ENCODE measurements at places on chromosomes 2 and 18.

GRCh38 chr18:36015629-36016028 lies 43.1 kb downstream of the RMP24 start:
- no peak for DNase-seq

GRCh38 chr2:42060028-42060427 lies 12.2 kb downstream of the PKDCC start:
- DNase-seq = no peak

- no peak for DNase-seq
These were observed 34.3 kb downstream of the EN1 start for GRCh38 chr2:118813111-118813510.

DNA sequence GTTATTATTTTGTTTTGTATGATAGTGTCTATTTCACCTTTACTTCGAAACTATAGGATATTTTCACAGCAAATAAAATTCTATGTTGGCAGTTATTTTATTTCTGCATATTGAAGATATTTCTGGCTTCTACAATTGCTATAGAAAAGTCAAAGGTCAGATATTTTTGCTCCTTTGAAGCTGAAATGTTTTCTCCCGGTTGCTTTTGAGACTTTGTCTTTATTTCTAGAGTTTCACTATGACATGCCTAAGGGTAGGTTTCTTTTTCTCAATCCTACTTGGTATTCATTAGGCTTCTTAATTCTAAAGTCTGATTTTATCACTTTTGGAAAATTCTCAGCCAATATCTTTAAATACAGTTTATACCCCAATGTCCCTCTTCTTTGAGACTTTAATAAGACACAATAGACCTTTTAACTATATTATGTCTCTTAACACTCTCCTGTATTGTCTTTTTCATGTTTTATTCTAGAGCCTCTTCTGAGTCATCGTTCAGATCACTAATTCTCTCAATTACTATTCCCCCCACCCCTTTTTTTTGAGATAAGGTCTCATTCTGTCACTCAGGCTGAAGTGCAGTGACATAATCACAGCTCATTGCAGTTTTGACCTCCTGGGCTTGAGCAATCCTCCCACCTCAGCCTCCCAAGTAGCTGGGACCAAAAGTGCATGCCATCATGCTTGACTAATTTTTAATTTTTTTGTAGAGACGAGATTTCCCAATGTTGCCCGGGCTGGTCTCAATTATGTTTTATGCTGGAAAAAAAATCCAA lies 50.5 kb downstream of the USP37 start:
- peak; percentile 5 for DNase-seq

GRCh38 chr2:231490801-231491200 lies 26.5 kb upstream of the NCL start:
- no peak for DNase-seq

- no peak for DNase-seq
These were observed 103.5 kb downstream of the SOS1 start for GRCh38 chr2:39017334-39017733.

DNA sequence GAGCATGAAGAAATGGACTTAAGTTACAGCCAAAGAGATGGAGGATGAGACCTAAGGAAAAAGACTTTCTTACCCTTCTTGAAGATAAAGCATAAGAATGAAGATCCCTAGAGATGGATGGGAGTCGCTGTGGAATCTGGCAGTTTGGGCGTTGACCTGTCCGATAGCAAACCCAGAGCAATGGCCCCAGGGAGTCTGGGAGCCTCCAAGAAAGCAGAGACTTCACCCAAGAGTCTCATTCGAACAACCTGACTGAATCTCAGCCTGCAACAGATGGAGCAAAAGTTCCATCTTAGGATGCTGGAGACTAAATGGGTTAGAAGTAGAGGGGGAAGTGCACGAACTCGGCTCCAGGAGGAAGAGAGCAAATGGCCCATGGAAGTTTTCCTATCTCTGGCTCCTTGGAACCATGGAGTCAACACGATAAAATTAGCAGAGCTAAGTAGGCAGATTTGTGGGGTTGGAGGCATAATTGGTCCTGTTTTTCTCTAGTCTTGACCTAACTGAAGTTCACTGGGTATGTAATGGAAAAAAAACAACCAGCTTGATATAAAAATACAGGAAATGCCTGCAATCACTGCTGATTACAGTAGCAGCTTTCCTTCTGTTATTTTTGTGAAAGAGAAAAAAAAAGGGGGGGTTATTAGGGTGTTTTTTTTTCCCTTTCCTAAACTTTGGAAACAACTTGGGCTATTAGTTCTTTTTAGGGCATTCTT lies 178.4 kb upstream of the EPAS1 start:
- DNase-seq = no peak

GRCh38 chr18:58991167-58991798 lies 126.6 kb downstream of the ZNF532 start:
- no peak for DNase-seq

GRCh38 chr2:190836767-190837166 lies 43.9 kb upstream of the GLS start:
- DNase-seq = no peak

- no peak for DNase-seq
These were observed 829 bp upstream of the KIAA2012 start for GRCh38 chr2:202072226-202072625.

GRCh38 chr2:42761554-42761953 lies 2.4 kb downstream of the OXER1 start:
- DNase-seq = no peak

GRCh38 chr2:158269143-158269542 lies 167.5 kb downstream of the UPP2 start:
- no peak for DNase-seq

GRCh38 chr18:63107931-63108330 lies 211.6 kb downstream of the BCL2 start:
- DNase-seq = no peak

Data from fibroblast of skin of scalp (primary cell).